NCI-H146 (cell line): ENCODE measurements at places on chromosomes 2 and 18.
A peak's percentile ranks its signal among the peaks of the same experiment; 100 is the strongest.

- DNase-seq = no peak
Observed at GRCh38 chr2:180692322-180692721, 288.1 kb upstream of the UBE2E3 start.

GRCh38 chr2:11158916-11159573, 3.8 kb downstream of the SLC66A3 start:
- DNase-seq = no peak

DNA sequence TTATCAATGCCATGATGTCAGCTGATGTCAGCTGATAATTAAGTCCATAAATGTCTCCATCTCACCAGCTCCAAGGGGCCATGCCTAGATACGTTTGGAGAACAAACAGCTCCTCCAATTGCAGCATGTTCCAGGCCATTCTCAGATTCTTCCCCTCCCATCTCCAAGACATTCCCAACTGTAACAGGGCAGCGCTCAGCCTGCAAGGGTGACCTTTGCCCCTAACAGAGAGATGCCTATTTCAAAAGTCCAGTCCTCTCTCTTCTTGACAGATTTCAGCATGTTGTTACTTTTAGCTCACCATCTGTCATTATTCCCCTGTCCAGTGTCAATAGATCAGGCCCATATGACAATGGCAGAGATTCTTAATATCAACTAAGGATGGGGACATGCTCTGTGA, 9.9 kb downstream of the PSD4 start:
- no peak for DNase-seq

DNA sequence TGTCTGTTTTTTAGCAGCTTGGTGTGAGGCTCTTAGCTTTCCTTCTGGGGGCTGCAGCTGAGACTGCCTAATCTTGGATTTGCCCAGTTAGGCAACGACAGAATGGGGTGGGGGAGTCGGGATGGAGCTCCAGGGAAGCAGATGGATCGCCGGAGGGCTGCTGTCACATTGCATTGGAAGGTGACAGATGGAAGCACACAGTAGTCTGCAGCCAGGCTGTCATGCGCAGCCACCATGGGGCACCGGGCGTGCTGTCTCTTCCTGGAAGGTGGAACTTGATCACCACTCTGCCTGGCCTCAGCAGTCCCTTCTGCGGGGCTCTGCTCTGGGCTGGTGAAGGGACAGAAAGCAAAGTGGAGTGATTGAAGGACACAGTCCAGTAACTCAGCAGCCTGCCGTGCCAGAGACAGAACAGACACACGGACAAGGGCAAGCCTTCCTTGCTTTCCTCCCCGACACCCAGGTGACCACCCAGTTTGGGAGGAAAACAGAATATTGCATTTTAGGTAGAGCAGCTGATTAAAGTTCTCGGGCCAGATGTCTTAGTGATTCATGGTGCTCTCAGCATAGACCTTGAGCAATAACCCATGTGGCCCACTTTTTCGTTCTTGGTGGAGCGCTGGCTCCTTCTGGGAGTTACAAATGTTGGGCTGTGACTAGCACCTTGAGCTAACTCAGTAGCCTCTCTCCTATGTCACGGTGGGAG, 40.9 kb downstream of the RNF144A start:
- no peak for DNase-seq

GRCh38 chr2:77864426-77864825, 342.2 kb upstream of the LRRTM4 start:
- no peak for DNase-seq

DNA sequence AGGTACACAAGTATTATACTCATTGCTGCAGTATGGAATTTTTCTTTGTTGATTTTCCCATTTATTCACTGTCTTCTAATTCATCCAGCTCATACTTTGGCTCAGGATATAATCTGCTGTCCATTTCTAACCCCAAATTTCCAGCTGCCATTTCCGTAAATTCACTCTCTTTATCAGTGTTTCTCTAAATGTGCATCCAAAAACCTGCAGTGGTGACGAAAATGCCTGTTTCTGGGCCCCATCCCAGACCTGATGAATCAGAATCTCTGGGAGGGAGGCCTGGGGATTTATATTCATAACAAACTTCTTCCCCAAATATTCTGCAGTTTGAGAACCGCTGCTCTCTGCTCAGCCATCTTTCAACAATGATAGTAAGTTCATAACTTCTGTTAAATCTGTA, 86.6 kb downstream of the VWC2L start:
- DNase-seq = no peak

DNA sequence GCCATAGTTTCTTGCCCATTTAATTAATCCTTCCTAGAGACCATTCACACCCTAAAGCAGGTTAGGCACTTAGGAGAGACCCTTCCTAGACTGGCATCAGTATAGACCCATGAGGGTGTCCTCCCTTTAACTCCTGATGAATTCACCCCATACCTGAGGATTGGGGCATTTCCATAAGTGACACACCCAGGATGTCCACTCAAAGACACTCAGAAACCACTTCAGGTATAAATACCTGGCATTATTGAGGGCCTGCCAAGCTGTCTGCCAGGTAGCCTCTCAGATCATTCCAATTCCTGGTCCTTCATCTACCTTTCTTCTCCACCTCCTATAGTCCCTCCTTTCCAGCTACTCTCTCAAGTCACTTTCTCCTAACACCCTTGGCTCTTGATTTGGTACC, 57.5 kb upstream of the SLC14A2 start:
- DNase-seq = no peak

- DNase-seq = no peak
Observed at GRCh38 chr2:241811952-241812729, 3.1 kb downstream of the NEU4 start.

GRCh38 chr2:16943279-16943958, 277.8 kb upstream of the CYRIA start:
- DNase-seq = no peak

DNA sequence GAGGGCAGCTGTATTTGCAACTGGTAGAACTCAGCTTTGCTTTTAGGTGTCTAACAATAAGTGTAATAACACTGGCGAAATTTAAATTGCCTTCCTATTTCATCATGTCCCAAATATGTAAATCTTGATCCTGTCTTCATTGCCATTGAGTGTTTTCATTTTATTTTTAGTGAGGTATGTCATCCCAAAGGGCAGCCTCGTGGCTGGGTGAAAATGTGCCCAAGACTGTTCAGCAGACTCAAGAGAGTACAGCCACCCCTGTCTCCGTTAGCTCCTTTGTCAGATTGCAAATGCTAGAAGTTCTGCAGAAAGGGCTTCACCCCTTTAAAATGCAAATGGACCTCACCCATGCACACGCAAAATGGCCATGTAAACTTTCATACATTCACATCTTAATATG, 278.8 kb downstream of the RND3 start:
- no peak for DNase-seq

DNA sequence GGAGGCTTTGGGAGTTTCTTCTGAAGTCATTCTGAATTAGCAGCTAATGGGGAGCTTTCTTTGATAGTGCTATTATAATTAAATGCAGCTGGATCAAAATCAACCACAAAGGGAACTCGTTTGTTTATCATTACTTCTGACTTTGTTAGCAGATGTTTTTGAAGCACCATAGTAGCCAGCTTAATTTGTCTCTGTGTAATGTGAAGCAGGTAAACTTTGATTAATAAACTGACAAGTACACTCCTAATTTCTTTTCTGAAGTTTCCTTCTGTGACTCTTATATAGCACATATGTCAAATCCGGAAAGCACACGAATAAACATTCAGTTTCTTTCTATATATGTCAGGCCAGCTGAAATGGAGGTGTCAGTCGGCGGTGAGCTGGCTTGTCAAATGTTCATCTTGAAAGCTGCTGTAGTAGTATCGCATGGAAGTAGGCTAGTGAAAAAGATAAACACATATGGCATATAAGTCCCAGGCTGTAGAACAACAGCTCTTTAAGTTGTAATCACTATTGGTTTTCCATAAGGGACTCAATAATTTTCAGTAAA, 451.9 kb upstream of the ZEB2 start:
- DNase-seq = no peak

- no peak for DNase-seq
Observed at GRCh38 chr2:179677746-179678505, 183.5 kb downstream of the ZNF385B start.

DNA sequence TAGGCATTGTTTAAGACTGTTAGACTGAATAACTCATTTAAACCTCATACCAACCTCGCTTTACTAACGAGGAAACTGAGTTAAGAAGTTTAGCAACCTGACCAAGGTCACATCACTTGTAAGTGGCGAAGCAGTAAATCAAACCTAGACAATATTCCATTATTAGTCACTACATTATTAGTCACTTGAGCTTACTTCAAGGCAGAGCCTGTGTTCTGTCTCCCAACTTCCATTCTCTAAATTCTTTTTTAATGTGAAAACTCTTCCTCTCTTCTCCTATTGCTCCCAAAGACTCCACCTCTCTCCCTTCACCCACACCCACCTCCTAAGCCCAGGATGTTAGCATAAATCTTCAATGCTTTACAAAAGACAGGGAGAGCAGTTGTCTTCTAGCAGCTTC, 156.5 kb downstream of the ARL6IP6 start:
- no peak for DNase-seq

GRCh38 chr2:1340141-1340512, 73.1 kb upstream of the TPO start:
- DNase-seq = no peak

DNA sequence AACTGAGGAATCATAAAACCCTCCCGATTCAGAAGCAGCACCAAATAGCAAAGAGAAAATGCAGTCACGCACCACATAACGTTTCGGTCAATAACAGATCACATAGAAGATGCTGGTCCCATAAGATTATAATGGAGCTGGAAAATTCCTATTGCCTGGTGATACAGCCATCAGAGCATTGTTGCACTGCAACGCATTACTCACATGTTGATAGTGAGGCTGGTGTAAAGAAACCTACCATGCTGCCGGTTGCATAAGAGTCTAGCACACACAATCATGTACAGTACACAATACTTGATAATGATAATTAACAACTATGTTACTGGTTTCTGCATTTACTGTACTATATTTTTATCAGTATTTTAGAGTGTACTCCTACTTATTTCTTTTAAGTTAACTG, 32.5 kb downstream of the RNF152 start:
- no peak for DNase-seq

DNA sequence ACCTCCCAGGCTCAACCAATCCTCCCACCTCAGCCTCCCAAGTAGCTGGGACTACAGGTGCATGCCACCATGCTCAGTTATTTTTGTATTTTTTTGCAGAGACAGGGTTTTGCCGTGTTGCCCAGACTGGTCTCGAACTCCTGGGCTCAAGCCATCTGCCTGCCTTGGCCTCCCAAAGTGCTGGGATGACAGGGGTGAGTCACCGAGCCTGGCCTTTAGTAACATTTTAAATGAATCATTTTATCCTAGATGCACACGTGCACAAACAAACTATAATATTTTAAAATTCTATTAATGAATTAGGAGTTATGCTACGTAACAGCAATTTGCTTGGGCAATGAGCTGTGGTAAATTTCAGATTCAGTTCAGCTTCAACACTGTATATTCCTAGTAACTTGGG, 862.5 kb upstream of the ID2 start:
- DNase-seq = no peak

- DNase-seq = no peak
Observed at GRCh38 chr2:142140434-142140845, 9.6 kb upstream of the LRP1B start.

- peak; percentile 85 for DNase-seq
Observed at GRCh38 chr2:134522496-134523455, 196.0 kb downstream of the TMEM163 start.

GRCh38 chr2:218217360-218218267, 625 bp downstream of the ARPC2 start:
- DNase-seq = peak; percentile 36

- DNase-seq = no peak
Observed at GRCh38 chr18:434410-434809, 66.1 kb downstream of the COLEC12 start.

DNA sequence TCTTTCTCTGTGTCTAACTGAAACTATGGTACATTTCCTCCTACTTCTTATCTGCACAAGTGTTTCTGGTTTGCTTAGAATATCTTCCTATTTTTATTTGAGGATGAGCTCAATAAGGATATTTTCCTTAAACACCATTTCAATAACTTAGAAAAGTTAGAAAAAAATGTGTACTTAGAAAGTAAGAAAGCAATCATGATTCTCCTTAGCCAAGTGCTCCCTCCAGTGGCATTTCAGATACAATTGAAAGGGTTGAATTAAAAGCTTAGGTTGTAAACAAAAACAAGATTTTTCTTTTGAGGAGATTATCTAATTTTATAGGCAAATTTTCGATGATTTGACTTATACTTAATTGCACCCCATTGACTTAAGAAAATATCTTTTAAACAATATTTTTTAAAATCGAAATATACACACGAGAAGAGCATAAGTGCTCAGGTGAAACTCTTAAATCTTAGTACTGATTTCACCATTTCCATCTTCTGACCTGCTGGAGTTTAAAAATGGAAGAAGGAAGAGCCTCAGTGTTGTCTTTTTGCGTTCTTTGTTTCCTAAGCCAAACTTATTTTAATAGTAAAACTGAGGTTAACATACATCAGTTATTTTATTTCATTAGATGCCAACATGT, 26.9 kb downstream of the C18orf63 start:
- DNase-seq = peak; percentile 56

- DNase-seq = no peak
Observed at GRCh38 chr2:105822186-105822585, 77.5 kb downstream of the NCK2 start.

DNA sequence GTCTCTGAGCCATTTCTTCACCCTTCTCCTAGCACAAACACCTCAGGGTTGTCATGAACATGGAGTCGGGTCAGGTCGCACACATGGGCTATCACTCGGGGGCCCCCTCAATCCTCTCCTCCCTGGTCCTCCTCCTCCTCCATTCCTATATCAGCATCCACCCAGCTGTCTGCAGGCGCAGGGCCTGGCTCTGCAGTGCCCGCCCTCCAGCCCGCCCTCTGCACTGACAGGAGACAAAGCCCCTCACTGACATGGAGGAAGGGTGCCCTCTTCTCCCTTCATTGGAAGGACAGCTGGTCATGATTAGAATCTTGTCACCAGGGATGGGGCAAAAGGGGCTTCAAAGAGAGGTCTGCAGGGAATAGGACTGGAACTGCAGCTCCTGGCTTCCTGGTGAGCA, 21.7 kb downstream of the HS1BP3 start:
- no peak for DNase-seq

DNA sequence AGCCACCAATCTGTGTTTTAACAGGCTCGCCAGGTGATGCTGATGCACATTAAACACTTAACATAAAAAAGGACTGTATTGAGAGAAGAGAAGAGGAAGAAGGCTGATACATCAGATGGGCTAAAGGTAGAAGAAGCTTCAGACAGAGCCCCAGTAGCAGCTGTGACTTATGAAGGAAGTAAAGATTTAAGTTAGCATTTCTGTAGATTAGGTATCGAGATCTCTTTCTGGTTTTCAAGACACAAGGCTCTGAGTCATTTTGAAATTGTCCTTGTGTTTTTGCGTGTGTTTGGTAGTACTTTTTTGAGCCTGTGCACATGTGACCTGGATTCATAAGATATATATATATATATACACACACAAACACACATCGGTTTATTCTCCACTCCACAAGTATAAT, 40.6 kb upstream of the GCFC2 start:
- no peak for DNase-seq
